NCI-H69 (cell line): ENCODE measurements at places on chromosomes 6 and 20.

GRCh38 chr20:48461735-48462119, 366.1 kb downstream of the PREX1 start:
- DNase-seq = no peak

DNA sequence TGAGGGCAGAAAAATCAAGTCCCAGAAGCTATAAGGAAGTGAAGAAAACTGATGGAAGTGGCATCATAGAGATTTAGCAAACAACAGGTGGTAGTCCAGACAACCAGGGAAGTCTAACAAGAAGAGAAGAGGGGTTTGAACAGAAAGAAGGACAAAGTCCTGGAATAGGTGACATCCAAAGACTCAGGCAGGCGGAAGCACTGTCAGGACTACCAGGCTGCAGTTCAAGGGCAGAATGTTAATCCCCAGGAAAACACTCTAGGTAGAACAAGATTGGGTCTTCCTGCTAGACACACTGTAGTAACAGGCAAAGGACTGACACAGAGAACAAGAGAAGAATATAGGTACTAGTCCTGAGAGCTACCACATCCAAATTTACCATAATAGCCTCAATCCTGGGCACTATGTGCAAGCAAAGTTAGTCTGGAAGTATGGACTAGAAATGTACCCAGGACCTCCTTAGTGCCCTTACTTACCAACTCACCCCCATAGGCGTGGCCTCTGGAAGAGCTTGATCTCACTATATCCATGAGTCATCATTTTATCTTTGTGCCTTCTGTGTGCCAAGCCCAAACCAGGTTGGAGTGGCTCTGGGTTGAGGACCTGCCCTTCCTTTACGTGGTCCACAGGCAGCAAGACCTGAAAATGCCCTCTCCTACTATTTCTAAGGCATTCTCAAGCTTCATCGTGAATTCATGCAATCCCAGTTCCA, 2.2 kb upstream of the EPB41L2 start:
- no peak for DNase-seq

DNA sequence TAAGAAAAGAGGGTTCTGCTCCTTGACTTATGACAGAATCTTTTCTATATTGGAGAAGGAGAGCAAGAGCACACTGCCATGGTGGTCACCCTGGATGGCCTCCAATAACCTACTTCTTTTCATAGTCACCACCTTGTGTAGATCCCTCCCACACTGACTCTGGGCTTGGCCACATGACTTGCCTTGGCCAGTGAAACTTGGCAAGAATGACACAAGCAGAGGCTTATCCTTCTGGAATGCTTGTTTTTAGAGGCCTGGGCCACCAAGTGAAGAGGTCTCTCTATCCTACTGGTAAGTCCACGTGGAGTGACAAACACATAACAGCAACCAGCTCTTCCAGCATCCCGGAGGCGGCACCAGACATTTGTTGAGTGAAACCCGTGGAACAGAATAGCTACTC, 349.4 kb upstream of the JARID2 start:
- no peak for DNase-seq

DNA sequence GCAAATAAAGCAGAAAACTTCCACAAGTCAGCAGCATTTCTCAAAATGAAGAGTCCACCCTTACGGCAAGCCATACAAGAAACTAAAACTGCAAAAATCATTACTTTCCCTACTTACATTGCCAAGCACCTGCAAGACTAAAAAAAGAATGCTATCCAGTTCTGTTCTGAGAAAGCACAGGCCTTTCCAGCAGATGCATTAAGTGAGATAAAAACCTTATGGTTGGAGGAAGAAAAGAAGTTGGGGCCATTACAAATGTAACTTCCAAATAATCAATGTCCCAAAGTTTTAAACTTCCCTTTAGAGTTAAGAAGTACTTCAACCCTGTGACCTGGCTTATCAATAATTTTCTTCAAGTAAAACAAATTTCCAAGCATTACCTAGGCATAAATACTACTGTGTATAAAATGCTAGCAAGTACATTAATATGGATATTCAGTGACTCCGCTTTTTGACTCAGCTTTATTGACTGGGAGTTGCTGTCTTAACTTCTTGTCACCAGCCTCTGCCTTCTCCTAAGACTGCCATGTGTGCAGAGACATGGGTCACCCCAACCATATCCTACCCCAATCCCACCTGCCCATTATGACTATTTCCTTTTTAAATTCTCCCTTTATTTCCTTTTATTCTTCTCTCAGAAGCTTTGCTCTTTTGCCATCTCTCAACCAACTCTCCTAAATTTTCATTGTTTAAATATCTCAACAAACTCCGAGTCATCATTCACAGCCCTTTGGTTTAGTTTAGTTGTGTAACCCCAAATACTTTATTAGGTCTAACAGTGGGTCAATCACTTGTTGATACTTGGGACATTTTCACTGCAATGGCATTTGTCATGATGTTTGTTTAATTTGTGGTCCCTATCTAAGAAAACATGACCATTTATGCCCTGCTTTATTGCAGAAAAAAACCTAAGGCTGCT, 49.7 kb downstream of the SLC22A23 start:
- no peak for DNase-seq

DNA sequence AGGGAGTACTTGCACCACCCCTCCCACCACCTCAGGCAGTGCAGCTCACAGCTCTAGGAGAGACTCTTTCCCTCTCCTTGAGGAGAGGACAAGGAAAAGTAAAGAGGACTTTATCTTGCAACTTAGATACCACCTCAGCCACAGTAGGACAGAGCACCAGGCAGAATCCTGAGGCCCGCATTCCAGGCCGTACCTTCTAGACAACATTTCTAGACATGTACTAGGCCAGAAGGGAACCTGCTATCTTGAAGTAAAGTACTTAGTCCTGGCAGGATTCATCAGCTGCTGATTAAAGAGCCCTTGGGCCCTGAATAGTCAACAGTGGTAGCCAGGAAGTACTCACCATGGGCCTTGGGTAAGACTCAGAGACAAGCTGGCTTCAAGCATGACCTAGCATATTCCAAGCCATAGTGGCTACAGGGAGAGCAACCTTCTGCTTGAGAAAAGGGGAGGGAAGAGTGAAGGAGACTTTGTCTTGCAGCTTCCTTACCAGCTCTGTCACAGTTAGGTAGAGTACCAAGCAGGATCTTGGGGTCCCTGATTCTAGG, 384.4 kb upstream of the RNF217 start:
- no peak for DNase-seq

DNA sequence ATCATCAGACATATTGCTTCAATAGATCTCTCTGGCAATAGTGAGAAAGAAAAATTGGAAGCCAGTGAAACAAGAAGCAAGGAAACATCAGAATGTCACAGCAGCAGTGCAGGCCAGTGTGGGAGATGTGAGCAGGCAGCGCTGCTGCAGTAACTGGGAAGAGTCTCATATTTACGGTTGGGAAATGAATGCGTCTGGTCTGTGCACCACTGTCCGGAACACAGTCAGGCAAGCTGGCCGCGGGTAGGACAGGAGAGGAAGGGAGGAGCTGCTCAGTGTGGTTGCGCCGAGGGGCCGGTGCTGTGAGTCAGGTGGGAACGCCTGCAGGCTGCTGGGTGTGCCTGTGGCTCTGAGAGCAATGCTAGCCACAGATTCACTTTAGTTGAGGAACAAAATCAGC, 6.4 kb upstream of the PSMG4 start:
- no peak for DNase-seq

- DNase-seq = no peak
Measured at GRCh38 chr6:142913511-142914047, 31.4 kb downstream of the HIVEP2 start.

- DNase-seq = no peak
Measured at GRCh38 chr6:41237128-41237527, 9.0 kb downstream of the TREML4 start.

DNA sequence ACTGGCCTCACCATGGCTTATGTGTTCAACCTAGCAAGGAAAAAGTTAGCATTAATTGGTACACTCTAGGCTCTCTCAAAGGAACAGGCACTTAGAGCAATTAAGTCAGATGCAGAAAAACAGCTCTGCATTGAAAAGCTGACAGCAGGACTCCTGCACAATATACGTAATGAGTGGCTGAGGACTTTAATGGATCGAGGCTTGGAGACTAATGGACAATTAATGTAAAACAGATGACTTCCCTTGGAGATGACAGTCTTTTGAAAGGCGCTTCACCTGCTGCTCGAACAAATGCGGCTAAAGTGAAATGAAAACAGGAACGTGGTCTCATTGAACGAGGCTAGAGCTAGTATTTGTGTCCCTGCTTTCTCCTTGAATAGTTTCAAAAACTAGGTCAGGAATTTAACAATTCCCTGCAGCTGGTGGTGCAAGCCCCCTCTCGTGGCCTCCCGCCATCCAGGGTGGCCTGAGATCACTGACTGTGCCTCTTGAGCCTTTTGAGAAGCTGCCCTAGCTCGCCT, 137.1 kb downstream of the ELOVL4 start:
- peak; percentile 100 for DNase-seq

DNA sequence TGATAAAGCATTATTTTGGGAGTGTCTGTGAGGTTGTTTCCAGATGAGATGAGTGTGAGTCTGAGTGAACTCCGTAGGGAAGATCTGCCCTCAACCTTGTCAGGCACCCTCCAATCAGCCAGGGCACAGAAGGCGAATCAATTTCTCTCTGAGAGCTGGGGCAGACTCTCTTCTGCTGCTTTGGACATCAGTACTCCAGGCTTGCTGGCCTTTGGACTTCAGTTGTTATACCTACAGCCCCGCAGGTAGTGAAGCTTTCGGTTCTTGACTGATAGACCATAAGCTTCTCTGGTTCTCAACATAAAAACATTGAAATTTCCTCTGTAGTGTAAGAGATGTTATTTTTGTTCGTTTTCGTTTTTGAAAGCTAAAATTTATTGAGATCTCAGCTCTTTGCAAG, 71.4 kb downstream of the MAFB start:
- no peak for DNase-seq

DNA sequence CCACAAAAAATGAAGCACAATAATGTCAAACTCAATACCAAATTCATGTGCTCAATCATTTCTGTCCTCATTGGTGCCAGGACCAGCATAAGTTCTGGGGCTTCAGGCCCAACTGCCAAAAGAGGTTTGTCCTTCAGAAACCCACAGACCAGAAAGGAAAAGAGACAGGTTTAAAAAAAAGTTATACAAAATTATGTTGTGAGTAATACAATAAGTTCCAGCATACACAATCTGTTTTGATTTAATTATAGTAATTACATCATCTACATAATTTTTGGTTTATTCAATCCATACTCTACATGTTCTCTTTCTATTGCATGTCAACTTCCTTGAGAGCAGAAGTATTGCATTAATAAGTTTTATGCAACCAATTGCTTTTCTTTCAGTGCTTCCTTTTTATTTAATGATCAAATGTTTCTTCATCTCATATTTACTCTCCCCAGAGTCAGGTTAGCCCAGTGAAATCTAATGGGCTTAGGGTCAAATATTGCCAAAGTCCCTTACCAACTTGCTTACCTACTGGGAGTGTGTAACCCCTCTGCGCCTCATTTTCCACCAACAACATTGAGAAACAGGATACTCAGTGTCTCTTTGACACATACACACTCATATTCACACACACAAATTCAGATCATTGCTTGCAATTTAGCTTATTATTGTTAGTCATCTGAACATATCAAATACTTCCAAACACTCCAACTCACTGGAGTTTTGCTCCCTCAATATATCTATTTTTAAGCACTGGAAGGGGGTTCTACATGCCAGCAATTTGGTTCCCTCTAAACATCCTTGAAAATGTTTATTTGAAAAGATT, 424.4 kb upstream of the MARCKS start:
- no peak for DNase-seq

GRCh38 chr6:136685540-136686108, 106.7 kb downstream of the MAP3K5 start:
- DNase-seq = peak; percentile 33

- DNase-seq = peak; percentile 61
Measured at GRCh38 chr6:17820055-17820454, 113.3 kb upstream of the NUP153 start.

- peak; percentile 91 for DNase-seq
Measured at GRCh38 chr6:168247443-168248147, 72.0 kb downstream of the DACT2 start.

DNA sequence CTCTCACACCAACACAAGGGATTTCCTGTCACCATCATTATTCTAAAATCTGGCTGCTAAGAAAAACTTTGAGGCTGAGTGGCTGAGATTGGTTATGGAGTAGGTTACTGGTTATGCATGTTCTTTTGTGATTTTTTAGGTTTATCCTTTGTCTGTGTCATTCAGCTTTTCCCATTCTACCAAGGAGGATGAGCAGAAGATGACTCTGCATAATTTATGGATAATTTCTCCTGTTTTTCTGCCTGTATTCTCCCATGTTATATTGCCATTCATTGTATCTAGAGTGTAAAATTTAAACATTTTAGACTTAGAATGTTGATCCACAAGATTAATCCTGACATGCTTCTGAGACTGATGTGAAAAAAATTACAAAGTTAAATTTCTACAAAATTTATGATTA, 67.8 kb downstream of the SOBP start:
- no peak for DNase-seq

- no peak for DNase-seq
Measured at GRCh38 chr20:45090481-45090880, 10.4 kb downstream of the KCNS1 start.

DNA sequence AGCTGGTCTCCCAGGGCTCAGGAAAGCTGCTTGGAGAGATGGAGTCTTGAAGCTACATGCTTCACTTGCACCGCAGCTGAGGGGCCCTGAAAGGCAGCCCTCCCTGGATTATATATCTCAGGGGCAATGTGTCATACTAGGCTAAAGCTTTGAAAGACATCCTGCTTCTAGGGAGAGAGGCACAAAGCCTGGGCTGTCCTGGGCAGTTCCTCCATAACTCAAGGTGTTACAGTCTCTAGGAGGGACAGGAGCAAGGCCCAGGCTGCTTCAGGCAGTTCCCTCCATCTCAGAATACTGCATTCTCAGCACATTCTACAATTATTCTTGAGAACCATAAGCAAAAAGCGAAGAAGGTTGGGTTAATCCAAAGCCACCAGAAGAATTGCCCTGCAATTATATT, 22.0 kb upstream of the TXNDC5 start:
- no peak for DNase-seq

DNA sequence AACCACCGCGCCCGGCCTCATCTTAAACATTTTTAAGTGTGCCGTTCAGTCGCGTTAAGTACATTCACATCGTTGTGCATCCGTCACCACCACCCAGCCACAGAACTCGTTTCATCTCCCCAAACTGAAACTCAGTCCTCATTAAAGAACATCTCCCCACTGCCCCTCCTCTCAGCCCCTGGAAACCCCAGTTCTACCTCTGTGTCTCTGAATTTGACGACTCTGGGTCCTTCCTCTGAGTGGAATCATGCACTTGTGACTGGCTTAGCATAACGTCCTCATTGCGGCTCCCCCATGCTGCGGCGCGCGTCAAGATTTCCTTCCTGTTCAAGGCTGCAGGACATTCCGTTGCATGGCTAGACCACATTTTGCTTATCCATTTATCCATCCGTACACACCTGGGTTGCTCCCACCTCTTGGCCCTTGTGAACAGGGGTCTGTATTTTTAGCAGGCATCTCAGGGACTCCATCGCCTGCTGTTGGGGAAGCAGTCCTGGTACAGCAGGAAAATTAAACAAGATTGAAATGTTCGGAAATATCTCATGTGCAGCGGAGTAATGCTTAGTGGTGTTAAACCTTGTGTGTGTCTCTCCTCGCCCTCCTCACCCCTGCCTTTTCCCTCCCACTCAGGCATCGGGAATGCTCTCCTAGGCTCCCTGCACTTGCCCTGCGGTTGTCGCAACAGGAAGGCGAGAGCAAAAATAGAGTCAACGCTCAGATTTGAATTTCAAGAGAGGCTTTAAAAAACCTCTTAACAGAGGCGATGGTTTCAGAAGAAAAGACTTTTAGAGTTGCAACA, 127.9 kb downstream of the PXDC1 start:
- no peak for DNase-seq
